ENCODE measurements at places on chromosomes 5 and 9.

DNA sequence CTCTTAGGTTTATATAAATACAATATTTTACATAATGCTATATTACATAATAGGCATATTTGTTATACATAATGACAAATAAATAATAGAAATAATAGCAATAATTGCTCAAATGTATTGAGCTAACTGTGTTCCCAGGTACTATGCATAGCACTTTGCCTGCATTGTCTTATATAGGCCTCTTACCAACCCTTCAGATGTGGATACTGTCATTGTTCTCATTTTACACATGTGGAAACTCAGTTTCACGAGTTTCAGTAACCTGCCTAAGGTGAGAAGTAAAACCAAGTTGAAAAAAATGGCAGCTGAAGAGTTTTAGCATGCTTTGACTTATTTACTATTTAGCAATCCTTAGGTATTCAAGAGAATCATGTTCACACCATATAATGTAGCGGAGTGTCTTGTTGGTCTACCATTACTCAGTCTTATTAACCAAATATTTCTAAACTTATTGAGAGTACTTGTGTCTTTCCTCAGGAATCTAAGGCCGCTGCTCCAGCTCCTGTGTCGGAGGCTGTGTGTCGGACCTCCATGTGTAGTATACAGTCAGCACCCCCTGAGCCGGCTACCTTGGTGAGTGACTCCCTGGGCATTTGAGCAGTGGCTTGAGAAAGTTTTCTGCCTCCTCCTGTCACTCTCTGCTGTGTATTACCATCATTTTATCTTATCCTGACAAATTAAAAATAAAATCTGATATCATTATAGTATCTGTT is 57.5 kb downstream of the ERAP1 start:
- DNase-seq = no peak

GRCh38 chr5:23368393-23368792 is 139.0 kb upstream of the PRDM9 start:
- DNase-seq = no peak

DNA sequence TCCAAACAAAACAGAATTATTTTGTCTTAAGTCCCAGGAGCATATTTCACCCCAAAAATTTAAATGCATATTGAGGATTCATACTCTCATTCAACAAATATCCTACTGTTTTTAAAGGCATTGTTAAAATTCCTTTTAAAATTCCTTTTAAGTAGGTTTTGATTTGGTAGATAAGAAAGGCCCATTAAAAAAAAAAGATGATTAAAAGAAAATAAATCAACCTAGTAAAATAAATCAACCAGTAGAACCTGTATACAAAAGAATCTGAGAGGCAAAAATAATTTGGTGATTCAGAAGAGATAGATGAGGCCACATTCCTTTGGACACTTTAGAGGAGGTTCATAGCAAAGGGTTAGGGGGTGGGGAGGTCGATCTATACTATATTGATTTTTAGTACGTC is 585.3 kb upstream of the TLE4 start:
- no peak for DNase-seq

- no peak for DNase-seq
Measured at GRCh38 chr5:82399111-82399510, 121.0 kb upstream of the RPS23 start.

GRCh38 chr5:177220576-177220975 is 82.9 kb downstream of the RAB24 start:
- no peak for DNase-seq

GRCh38 chr9:91790917-91791316 is 159.1 kb downstream of the ROR2 start:
- DNase-seq = no peak

- DNase-seq = no peak
Measured at GRCh38 chr5:133445744-133446143, 166.6 kb downstream of the FSTL4 start.

DNA sequence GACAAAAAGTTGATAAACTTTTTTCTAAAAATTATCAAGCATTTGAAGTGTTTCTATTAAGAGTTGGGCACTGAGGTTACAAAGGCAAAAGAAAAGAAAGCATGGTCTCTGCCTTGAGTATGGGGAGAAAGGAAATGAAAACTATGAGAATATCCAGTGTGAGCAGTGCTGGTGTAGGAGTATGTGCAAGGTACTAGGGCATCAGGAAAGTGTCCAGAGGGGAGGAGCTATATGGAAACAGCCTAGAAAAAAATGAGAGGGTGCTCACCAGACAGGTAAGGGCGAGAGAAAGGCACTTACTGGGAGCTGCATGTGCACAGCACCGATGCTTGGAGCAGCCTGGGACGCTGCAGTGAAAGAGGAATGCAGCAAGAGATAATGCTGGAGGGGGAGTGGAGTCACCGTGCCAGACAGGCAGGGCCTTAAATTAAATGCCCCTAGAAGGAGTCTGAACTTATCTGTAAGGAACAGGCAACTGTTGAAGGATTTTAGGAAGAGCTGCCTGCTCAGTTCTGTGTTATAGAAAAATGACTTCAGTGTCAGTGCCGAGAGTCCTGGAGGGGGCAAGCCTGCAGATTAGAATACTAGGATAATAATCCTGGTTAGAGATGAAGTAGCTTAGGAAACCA is 14.0 kb downstream of the MCC start:
- no peak for DNase-seq

GRCh38 chr5:134007581-134008265 is 2.9 kb upstream of the VDAC1 start:
- no peak for DNase-seq

GRCh38 chr9:76357555-76357954 is 36.7 kb downstream of the RFK start:
- no peak for DNase-seq

DNA sequence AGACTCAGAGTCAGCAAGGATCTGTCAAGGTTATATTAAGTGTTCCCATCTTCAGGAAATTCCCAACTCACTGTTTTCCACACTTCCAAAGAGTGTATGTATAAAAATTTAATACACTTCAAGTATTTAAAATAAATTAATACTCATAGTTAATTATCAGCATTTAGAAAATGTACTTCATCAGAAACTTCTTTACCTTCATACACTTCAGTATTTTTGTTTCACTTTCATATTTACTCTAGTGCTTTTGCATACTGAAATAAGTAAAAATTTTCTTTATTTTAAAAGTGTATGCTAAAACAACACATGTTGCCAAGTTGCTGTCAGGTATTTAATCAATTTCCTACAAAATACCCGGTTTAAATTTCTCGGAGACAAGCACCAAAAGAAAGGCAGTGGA is 16.5 kb downstream of the RICTOR start:
- no peak for DNase-seq

- no peak for DNase-seq
Measured at GRCh38 chr9:27503623-27504022, 20.5 kb upstream of the IFNK start.

GRCh38 chr5:91293131-91293530 is 90.0 kb downstream of the ARRDC3 start:
- DNase-seq = peak; percentile 73

DNA sequence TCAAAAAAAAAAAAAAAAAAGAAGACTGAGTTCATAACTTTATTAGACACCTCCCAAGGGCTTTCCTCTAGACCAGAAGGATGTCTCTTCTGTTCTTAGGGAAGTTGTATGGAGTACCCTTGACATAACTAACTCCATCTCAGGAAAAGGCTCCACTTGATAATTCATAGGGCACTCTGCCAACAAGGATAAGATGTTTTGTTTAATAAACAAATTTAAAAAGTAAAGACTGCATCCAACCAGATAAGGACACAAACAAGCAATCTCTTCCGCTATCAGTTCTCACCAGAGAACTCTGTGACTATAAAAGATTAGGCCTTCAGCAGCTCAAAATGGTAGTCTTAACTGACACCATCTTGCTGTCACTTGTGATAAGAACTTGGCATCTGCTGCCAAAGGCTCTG is 65.8 kb downstream of the SFXN1 start:
- DNase-seq = peak; percentile 79

DNA sequence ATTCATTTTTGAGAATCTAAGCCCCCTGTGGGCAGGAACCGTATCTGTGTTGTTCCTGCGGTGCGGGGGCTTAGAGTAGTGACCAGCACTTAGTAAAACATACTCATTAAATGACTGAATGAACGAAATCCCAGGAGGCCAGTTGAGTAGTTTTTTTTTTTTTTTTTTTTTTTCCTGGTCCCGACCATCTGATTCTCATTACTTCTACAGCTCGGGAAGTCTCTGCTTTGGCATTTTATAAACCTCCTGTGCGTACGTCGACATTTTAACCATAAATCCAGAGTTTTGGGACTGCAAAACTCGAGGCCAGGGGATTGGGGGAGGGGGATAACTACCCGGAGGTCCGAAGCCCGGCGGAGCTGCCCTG is 31.5 kb upstream of the SPRY4 start:
- no peak for DNase-seq

DNA sequence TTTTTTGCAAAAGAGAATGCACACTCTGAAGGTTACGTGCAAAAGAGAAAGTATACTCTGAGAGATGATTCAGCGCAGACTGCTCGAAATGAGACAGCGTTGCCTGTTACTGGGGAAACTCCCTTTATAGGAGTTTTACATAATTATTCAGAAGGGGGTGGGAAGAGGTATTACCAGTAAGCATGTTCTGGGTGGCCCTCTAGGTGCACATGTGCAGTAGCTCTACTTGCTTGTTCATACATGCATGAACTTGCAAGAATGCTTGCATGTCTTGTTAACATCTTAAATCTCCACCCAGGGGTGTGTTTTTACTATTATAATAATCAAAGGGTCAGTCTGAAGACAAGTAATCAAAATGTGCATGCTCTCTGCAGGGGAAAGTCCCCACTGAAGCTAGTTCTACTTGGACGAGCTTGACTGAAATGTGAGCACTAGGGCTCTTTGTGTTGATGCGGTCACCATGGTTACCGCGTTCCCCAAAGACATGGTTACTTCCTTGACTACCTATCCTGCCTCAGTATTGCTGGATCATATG is 75.5 kb downstream of the SGCD start:
- DNase-seq = no peak

DNA sequence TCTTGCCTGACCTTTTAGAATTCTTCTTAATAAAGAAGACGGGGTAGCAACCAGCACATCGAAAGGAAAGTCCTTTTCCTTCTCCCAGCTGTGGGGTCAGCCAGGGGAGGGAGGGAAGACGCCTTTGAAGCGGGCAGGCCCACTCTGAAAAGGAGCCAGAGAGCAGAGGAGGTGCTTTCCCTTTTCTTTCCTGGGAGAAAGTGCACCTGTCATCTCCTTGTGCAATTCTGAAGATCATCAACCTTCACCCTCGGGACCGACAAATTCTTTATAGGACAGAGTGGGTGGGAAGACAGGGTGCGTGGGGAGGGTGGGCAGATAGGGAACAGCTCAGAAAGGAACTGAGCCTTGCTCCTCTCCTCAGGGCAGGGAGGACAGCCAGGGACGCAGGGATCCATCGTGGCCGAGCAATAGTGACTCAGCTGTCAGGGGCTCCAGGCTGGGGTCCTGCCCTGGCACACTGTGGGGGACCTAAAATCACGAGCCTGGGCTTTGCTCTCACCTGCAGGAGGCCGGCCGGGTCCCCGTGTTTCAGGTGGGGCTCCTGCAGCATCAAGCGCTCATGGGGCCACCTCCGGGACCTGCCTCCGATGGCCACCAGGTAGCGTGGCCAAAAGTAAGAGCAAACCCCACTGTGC is 141.0 kb downstream of the OLFM1 start:
- DNase-seq = no peak

GRCh38 chr5:87113861-87114260 is 153.8 kb upstream of the RASA1 start:
- peak; percentile 66 for DNase-seq

- no peak for DNase-seq
Measured at GRCh38 chr5:138275895-138276294, 1.5 kb upstream of the GFRA3 start.

- no peak for DNase-seq
Measured at GRCh38 chr9:134936346-134937163, 18.8 kb upstream of the FCN1 start.

DNA sequence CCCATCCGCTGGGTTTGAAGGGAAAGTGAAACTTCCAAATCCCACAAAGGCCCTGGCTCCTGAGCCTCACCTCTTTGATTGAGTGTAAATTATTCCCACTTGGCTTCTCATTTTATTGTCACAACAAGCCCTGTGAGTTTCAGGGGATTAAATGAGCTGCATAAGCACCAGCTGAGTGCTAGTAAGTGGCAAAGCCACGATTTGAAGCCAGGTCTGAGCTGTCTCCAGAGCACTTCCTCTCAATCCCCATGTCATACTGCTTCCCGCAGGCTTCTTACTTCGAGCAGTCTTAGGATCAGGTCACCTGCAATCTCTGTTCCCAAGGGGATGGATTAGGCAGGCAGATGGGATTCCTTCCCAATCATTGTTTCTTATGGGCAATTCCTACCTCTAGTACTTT is 18.0 kb downstream of the RPS14 start:
- no peak for DNase-seq

- no peak for DNase-seq
Measured at GRCh38 chr9:107942291-107942690, 452.7 kb upstream of the KLF4 start.

DNA sequence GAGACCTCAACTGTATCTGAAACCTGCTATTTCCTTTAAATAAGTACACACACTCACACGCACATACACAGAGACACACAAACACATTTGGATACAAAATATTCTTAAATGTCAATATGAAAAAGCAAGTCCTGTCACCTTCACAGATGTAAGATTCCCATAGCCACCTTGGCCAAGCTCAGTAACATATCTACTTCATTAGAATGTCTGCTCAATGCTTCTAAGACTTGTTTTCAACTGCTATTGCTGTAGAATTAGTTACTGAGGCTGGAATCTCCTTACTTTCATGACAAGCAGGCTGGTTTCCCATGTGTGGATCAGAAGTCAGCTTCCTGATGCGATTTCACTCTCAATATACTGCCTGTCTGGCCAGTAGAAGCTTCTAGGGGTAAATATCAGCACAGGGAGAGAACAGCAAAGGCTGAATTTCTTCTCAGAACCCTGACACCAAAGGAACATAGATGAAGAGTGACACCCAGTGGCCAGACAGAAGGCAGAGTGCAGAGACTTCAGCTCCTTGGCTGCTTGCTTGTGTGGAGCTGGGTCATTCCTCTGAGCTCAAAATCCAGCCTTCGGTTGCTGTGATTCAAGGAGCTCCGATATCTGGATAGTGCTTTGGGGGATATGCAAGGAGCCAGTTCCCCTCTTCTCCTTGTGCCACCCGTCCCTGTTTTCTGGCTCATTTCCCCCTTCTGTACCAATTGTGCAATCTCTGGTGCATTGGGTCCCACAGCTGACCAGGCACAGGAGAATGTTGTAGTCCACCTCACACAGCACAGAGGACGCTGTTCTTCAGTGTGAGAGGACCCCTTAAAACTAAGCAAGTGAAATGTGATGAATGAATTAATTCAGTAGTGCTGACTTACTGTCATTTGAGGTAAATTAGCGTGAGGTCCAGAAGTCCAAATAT is 26.6 kb upstream of the ABLIM3 start:
- DNase-seq = peak; percentile 92

DNA sequence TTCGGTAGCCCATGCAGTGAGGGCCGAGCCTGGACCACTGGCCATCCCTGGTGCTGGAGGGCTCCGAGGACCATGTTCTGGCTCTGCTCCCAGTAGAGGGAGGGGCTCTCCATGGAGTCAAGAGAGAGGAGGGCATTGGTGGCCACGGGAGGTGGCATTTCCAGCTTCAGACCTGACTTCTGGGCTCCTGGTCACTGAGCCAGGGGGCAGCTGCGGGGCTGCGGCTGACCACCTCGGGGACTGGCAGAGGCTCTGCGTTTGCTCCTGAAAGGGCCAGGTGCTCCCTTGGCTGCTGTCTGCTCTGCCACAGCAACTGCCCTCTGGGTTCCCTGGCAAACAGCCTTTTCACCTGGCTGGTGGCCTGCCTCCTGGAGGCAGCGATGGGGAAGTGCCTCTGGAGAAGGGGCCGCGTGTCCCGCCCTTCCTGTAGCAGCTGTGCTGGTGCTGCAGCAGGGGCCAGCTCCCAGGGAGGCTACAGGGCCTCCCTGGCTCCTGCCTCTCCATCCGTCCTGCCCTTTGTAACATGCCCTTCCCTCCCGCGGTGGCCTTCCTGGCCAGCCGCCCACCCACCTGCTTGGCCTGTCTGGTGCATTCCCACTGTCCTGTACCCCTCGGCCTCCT is 144.6 kb downstream of the CACNA1B start:
- peak; percentile 68 for DNase-seq
